ENCODE measurements at places on chromosomes 6 and 20. TPM values are rescaled to one million over a fixed set of nuclear protein-coding genes. Genes with fewer than 3 reads are reported as not detected.

Gene PNLDC1
- total RNA-seq: not detected

Gene IYD
- 1.9 TPM for total RNA-seq

Gene GPR6
- not detected for total RNA-seq

Gene MAP1LC3A
- total RNA-seq: 9.3 TPM

DNA sequence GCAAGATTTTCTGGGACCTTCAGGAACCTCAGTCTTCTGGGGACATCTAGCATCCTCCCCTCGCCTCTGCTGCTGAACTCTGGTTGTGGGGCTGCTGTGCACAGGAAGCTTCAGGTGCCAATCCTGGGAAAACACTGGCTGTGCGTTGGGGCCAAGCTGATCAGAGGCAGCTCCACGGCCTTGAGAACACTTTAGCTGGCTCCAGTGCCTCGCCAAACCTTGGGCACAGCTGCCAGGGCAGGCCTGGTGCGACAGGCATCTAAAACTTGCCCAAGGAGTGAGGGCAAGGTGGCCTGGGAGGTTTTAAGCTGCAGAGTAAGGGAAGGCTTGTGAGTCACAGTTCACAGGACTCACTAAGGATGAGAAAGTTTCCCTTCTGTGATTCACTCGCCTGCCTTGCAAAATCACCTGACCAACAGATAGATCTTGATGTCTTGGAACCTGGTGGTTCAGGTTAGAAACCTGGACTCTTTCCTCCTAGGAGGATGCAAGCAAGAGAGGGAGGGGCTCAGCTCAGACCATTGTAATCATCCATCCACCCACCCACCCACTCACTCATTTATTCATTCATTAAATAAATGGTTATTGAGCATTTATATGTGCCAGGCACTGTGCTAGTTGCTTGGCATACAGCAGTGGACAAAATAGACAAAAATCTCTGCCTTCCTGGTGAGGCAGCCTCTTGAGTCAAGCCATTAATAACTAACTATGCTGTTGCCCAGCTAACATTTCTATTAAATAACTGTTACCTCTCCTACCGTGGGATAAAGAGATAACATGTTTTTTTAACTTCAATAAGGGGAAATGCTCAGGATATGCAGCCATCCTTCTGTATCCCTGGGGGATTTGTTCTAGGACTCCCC, 2.5 kb upstream of the SPATS1 start:
- no peak for DNase-seq

GRCh38 chr6:136371959-136372358, 82.3 kb upstream of the BCLAF1 start:
- no peak for DNase-seq

- no peak for DNase-seq
Observed at GRCh38 chr6:34230653-34231371, 5.9 kb upstream of the HMGA1 start.

DNA sequence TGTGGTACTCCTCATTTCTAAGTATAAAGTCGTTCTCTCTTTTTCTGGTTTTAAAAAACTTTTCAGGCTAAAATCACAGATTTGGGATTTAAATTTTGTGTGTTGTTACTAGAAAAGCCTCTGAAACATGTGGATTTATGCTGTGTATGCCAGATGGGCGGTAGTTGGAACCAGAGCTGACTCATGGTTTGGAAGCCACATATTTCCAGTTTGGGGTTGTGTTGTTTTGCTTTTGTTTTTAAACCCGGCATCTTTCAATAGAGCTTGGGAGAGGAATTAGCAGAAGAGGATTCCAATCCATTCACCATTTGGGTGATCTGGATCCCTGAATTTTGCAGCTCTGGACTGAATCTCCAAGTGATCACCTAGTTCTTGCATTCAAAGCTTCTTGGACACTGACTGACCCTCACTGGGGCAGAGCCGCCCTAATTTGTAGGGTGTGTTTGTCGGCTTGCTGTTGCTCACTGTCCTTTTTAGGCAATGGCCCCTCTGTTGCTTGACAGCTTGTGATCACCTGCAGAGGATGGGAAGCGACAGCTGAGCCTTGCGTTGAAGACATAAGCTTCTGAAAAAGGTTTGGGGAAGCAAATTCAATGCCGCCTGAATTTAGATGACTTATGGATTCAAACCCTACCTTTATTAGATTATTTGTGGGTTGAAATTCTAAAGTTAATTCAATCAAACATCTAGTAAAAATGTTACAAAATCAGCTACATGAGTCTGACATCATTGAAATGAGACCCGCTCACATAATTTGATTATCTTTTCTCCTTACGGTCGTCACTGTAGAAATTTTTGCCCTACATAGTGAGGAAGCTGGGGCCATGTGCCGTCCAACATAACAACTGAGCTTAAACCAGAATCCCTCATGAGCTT, 79.9 kb upstream of the CD83 start:
- DNase-seq: no peak

DNA sequence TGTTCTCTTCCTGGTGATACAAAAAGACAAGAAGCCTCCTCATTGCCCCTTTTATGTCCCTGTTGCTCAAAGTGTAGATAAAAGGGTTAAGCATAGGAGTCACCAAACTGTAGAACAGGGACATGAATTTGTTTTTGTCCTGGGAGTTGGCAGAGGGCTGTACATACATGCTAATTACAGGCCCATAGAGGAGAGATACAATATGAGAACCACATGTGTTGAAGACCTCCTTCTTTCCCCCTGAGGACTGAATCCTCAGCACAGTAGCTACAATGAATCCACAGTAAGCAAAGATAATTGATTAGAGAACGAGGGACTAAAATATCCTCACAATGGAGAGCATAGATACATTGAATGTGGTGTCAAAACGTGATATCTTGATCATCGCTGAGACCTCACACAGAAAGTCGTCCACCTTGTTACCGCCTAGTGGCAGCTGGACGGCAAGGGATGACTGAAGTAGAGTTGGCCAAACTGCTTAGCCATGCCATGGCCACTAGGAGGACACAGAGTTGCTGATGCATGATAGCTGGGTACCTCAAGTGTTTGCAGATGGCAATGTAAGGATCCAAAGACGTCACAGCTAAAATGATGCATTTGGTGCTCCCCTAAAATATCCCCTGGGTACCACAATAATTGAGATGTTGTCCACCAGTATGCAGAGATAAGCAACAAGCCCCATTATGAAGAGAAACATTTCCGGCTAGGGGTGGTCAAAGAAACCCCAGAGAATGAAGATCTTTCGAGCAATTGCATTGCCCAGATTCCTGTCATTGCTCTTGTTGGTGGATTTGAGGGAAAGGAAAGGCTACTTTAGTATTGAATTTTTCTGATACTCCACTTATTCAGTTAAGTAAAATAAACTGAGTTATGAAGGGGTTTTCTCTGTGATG, 15.0 kb downstream of the OR2B3 start:
- peak; percentile 62 for DNase-seq

- DNase-seq: no peak
Observed at GRCh38 chr6:109429496-109429895, 10.9 kb downstream of the PPIL6 start.

DNA sequence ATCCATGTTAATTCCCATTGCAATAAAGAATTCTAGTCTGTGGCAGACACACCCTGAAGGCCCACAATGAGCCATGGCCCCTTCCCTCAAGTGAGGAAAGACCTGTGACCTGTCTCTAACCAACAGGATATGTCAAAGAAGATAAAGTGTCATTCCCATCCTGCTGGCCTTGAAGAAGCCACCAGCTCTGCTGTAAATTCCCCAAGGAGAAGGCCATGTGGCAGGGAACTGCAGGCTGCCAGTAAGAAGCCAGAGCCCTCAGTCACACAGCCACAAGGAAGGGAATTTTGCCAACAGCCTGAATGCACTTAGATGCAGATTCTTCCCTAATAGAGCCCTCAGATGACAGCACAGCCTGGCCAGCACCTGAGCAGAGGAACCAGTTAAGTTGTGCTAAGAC, 24.8 kb downstream of the VIP start:
- DNase-seq: no peak

GRCh38 chr6:30156262-30156599, 4.8 kb downstream of the TRIM10 start:
- DNase-seq: peak; percentile 78

DNA sequence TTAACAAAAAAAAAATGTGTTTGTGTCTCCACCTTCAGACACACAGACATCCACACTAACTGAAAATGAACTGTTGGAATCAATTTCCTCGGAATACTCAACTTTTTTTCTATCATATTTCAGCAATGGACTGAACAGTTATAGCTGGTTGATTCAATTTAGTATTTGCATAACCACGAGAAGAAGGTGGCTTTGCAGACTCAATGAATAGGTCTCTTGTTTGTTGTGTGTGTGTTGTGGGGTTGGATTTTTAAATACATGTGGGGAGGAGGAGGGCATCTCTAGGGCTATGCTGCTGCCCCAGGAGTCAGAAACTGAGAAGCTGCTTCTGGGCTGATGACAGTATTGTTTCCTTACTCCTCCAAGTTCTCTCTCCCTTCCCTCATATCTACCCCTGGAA, 28.7 kb downstream of the TFAP2A start:
- DNase-seq: no peak

DNA sequence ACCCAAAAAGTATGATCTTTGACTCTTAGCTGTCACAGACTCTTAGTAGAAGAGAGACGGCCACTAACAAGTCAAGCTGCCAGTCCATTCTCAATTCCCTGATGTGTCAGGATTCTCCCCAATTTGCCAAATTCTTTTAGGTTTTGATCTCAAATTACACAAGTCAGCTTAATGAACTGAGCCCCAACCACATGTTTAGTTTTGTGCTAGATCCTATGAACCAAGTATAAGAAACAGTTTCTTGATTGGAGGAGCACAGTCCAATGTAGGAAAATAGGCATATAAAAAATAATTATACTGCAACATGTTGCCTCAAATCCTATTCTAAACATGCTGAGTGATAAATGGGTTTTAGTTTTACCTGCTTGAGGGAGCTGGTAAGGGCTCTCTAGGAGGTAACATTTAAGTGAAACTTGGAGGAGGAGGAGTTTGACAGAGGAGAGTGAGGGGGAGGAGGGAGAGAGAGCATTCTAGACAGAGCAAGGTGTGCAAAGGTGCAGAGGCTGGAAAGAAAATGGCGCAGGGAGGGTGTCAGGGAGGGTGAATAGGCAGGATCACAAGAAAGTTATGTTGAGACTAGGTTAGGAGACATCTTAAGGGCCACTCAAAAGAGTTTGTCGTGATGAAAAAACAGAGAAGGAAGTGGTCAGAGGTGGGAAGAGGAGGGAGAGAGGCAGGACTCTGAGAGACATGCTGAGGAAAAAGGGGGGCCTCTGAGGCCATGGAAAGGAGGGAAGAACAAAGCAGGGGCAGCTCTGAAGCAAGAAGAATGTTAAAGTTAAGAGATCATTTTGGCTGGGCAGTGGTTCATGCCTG, 22.8 kb upstream of the FAM83C start:
- no peak for DNase-seq

DNA sequence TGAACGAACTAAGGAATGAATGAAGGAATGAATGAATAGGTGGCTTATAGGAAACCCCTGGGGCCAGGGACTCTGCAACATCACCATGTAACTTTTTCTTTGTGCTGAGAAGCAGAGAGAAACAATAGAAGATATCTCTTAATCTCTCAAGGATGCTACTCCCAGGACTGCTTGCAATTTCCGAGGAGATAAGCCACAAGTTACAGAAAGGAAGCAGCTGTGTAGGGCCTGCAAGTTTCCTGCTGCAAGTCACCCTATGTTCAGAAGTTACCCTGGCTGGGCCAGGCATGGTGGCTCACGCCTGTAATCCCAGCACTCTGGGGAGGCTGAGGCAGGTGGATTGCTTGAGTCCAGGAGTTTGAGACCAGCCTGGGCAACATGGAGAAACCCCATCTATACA, 7.3 kb upstream of the MAVS start:
- DNase-seq: no peak
